Left cardiac atrium (tissue), 4 donors: ENCODE measurements at places on chromosomes 2 and 18.

DNA sequence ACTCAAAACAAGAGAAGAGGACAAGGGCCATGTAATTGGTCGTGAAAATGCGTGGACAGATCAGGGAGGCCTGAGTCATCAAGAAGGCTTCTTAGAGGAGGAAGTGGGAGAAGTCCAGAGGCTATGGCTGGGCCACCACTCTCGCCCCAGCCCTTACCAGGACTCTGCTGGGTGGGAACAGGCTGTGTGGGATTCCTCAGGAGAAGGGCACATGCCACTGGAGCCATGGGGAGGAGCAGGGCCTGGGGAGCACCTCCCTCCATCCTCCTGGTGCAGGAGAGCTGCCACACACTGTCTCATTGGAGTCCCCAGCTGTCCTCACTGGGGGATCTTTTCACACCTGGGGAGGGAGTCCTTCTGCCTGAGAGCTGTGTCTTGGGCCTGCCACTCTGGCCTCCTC is 9.4 kb upstream of the RALB start:
- DNase-seq, result no peak

- peak; percentile 57 for DNase-seq
These were observed 31.8 kb downstream of the ARHGAP25 start for GRCh38 chr2:68766376-68766845.

GRCh38 chr2:54471221-54471711 is 15.1 kb downstream of the SPTBN1 start:
- DNase-seq, result no peak

DNA sequence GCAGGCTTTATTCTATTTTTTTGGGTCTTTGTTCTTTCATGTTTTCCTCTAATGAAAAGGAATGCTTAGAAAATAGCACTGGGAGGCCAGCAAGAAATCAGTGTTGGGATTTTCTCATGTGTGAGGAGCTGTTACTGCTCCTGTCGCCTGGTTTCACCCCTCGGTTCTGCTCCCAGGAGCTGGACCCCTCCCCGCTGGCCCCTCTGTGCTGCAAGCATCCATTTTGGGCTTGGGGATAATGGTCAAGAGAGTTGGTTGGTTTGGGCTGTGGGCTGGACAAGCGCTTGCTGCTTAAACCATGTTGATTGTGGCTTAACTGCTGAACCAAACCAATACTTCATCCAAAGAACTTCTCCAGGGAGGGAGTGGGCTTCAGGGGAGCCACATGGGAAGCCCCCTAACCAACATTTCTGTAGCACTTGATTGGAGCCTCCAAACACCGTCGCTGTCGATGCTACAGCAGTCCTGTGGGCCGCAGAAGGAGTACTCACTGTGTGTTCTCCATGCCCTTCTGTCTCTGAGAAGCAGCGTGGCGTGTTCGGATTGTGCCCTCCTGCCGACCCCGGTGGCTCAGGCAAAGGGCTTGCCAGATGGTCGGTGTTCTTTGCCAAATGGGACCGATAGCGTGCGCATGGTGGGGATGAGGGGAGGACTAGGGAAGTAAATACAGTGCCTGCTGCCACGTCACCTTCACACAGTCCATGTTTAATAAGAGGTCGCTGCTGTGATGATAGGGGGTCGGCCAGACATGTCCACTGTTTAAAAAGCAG is 40.0 kb downstream of the AGAP1 start:
- DNase-seq, result peak; percentile 3

GRCh38 chr18:23512641-23513040 is 9.3 kb downstream of the RMC1 start:
- no peak for DNase-seq

DNA sequence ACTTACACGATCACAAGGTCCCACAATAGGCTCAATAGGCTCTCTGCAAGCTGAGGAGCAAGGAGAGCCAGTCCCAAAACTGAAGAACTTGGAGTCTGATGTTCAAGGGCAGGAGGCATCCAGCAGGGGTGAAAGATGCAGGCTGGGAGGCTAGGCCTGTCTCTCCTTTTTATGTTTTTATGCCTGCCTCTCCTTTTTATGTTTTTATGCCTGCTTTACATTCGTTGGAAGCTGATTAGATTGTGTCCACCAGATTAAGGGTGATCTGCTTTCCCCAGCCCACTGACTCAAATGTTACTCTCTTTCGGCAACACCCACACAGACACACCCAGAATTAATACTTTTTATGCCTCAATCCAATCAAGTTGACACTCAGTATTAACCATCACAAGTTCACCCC is 9.9 kb upstream of the GYPC start:
- no peak for DNase-seq

- DNase-seq, result no peak
These were observed 7.2 kb downstream of the BABAM2 start for GRCh38 chr2:27897717-27898116.

DNA sequence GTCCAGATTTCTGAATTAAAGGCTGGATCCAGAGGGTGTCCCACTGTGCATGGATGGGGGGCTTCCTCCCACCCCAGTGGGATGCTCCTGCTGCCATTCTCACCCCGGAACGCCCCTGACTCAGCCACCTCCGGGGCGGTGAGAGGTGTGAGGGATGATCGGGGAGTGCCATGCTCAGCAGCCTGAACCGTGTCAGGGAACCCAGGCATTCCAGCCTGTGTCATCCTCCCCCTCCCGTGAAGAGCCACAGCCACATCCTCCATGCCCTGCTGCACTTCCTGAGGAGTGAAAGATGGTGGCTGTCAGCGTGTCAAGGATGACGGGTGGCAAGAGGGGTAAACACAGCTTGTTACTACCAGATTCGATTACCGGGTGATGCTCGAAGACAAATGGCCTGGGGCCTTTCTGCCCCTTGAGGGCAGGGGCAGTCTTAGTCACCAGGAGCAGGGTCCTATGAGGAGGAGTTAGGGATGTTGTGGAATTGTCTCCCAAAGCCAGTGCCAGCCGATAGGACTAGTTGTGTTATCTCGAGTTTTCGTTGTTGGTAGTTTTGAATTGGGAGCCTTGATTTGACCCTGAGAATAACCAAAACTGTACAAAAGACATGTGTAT is 80.8 kb downstream of the TCF7L1 start:
- DNase-seq, result no peak

- DNase-seq, result peak; percentile 33
These were observed 26.4 kb downstream of the RTP5 start for GRCh38 chr2:241895712-241896641.

DNA sequence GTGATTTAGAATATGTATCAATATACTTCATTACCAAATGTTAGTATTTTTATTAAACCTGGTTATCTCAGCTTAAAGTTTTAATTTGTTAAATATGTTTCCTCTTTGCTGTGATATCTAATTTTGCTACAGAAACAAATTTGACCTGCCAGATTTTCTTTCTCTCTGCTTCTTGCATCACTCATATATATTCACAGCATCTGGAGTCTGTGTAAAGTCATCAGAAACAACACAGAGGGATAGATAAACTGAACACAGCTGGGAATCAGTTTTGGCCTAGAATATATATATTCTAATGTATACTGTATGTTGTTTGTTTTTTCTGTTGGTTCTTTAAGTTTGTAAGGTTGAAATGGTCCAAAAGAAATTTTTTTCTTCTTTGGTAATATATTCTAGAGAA is 8.5 kb downstream of the PSMD14 start:
- DNase-seq, result no peak

DNA sequence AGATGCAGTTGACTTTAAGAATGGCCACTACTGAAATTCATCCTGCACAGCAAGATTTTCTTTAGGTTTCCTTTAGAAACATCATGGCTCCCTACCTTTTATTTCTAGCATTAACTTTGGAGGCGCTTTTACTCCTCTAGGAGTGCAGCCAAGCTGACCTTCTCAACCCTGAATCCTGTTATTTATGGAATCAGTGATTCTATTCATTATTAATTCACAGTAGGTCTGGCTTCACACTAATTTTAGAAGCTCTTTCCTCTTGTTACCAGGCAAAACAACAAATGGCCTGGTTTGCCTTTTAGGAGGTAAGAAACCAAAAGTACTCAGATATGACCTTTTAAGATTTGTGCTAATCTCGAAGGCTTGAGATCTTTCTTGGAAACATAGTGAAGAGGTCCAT is 93.0 kb upstream of the PELI1 start:
- DNase-seq, result no peak

- DNase-seq, result no peak
These were observed 92.9 kb downstream of the MAP4K4 start for GRCh38 chr2:101790416-101790815.

DNA sequence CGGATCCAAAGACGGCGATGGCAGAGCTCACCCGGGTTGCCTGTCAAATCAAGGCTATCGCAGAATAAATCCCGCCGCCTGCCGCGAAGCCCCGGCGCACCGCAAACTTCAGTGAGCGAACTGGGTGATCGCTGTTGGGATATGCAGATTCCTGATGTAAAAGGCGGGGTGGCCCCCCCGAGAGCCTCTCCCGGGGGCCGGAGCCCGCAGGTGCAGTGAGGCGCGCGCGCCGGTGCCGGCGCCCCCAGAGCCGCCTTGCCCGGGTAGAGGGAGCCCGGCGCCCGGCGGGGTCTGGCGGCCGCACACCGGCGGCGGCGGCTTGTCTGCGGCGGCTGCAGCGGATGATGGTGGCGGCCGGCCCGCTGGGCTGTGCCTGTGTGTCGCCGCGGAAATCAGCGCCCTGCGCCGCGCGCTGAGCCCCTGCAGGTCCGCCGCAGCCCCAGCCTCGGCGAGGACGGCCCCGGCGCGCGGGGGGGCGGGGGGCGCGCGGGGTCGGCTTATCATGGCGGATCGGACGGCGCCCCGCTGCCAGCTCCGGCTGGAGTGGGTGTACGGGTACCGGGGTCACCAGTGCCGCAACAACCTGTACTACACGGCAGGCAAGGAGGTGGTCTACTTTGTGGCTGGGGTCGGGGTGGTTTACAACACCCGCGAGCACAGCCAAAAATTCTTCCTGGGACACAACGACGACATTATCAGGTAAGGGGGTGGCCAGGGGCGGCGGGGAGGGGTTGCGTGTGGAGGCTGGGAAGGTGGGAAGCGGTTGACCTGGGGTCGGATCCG is 1.3 kb downstream of the EML6 start:
- DNase-seq, result peak; percentile 43

DNA sequence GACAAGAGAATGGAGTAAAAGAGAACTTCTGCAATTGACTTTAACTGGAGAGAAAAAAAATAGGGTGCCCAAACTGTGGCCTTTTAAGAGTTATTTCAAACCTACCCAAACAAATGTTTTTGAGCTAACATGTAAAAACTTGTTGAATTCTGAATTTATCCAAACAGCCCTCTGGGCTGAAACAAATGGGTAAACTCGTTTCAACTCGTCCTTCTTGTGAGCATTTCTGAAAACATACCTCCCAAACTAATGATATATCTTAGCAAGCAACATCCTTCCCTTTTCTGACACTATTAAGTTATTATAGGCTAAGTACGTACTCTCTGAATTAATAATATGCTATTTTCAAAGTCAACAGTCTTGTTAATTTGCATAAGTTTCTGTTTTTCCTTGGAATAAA is 793.0 kb upstream of the ACVR2A start:
- DNase-seq, result no peak

- DNase-seq, result peak; percentile 51
These were observed 14.7 kb downstream of the CFLAR start for GRCh38 chr2:201130524-201131186.

DNA sequence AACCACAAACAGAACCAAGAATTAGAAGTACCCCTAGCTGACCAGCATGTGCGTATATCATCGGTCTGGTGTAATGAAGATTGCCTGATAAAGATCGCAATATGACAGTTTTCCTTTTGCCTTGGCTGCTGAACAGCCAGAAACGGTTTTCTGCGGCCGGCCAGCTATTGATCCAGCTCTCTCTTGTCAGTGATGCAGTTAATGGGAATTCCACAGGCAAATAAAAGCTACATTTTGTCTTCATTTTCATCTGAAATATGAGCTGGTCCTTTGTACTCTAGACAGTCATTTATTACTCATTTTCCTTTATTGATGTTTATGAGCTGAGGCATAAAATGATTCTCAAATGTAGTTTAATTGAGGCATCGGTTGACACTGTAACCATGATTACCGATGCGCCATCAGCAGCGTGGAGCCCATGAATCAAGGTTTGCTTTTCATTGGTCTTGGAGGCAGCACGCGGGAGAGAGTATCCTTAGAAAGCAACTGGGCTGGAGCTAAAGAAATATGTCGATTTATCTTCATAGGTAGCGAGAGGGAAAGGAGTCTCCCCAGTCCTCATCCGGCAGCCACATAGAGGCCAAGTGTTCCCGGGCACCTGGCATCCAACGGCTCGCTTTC is 535.2 kb downstream of the GALR1 start:
- no peak for DNase-seq

- no peak for DNase-seq
These were observed 94.6 kb downstream of the MC4R start for GRCh38 chr18:60277855-60278480.

DNA sequence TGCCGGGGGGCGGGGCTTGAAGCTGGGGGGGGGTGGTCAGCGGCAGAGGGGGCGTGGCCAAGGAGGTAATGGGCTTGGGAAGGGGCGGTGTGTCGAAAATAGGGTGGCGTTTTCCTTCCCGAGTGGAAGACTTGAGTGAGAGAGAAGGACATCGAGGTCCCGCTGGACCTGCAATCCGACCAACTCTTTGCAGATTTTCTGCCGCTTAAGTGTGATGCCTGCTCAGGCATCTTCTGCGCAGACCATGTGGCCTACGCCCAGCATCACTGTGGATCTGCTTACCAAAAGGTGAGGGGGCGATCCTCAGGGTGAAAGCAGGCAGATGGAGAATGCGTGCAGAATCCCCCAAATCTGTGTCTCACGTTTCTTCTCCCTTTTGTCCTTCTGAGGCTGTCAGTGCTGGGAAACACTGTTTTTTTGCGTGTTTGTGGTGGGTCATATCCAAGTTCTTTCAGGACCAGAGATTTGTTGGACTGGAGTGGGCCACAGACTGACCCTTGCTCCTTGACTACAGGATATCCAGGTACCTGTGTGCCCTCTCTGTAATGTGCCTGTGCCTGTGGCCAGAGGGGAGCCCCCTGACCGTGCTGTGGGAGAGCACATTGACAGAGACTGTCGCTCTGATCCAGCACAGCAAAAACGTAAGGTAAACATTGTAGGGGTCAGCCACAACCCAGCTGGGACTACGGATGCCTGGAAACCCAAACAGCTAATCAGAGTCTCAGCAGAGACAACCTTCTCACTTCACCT is 727 bp downstream of the ZFAND2B start:
- no peak for DNase-seq

DNA sequence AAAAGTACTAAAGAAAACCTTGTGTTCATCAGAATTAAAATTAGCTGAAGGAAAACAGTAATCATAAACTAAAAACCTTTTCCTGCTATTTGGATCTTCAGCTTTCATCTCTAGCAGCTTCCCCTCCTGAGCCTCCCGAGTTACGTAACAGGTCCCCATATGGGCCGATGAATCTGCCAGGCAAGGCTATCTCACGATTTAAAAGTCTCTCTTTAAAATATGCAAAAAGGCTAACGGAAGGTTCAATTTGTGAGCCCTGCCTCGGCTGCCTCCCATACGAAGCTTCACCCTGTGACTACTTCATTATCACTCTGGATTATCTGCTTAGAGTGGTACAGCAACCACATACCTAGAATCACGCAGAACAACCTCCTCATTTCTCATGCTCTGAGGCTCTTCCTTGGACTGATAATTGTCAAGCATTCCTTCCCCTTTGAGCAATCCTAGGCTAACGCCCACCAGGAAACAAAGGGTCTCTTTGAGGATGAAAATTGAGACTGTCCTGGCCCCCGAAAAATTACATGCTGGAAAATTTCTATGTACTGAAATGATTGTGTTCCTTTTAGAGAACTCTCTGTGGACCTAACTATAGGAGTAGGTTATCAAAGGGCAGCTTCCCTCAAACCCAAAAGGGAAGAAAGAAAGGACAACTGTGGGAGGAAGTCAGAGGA is 147.4 kb downstream of the ZEB2 start:
- DNase-seq, result no peak
